Tongue (tissue), 3 donors: ENCODE measurements at places on chromosomes 3 and 15.

- DNase-seq, result no peak
Observed at GRCh38 chr3:50427217-50427616, 67.9 kb upstream of the TMEM115 start.

- DNase-seq, result no peak
Observed at GRCh38 chr3:136728473-136728872, 23.7 kb downstream of the STAG1 start.

- no peak for DNase-seq
Observed at GRCh38 chr3:78287085-78287484, 1247.2 kb downstream of the ROBO2 start.

DNA sequence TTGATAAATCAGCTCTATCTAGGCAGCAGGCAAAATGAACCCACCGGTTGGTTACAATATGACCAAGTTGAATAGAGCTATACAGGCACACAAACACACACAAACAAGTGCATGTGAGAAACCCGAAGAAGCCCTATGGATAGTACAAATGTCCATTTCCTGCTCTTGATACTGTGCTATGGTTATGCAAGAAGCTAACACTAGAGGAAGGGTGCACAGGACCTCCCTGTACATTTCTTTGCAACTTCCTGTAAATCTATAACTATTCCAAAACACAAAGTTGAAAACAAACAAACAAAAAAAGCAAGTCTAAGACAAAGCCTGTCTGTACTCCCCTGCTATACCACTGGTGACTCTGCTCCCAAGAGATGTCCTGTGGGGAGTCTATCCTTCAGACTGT lies 8.2 kb upstream of the FAM240A start:
- DNase-seq, result no peak

DNA sequence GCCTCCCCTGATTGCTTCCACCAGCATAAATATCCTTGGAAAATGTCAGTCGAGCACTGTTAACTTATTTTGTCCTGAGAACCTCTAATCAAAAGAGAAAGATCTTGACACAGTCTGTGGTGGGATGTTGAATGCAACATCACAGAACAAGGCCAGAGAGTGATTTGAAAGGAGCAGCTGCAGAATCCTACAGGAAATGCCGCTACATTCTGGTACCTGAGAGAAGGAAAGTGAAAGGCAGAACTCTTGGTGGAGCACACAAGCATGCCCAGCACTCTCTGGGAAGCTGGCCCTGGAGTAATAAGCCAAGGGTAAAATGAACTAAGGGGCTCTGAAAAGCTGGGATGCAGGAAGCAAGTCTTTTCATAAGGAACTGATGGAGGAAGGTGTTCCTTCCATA lies 75.8 kb downstream of the CBLB start:
- no peak for DNase-seq
